ENCODE measurements at places on chromosomes 1 and 21.

DNA sequence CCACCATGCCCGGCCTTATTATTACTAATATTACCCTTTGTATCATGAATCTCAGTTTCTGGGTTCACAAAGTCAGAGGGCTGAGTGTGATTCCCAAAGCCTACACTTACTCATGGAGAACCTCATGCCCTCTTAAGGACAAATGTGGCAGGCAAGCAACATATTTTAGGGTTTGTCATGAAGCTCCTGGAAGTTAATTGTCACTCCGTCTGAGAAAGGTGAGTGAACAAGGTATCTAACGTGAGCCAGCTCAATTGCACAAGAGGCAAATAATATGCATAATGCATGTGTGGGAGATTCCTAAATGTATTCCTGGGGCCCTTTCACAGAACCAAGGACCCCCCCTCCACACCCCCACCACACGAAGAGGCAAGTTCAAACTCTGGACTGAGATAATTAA, 10.1 kb upstream of the TIAM1 start:
- no peak for DNase-seq

- DNase-seq: no peak
Measured at GRCh38 chr1:192766009-192766625, 42.7 kb upstream of the RGS2 start.

GRCh38 chr1:29583727-29584126, 347.4 kb downstream of the PTPRU start:
- DNase-seq: no peak

DNA sequence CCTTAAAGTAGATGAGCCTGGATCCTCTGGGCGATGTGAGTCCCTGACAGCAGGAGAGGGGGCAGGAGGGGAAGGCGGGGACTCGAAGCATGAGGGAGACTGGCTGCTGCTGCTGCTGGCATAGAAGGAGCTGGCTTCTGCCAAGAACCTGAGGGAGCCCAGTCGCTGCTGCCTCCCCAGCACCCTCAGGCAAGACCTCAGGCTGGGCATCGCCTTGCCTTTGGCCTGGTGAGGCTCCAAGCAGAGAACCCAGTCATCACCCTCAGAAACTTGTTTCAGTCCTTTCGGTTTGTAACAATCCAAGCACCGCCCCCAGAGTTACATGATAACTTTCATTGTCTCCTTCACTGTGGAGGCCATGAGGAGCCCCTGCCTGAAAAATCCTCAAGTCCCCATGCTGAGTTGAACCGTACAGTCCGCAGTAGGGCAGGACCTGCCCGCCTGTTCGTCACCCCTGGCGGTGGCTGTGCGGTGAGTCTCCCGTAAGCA, 38.8 kb downstream of the POFUT2 start:
- DNase-seq: no peak
